ENCODE measurements at places on chromosomes 11 and 22.

DNA sequence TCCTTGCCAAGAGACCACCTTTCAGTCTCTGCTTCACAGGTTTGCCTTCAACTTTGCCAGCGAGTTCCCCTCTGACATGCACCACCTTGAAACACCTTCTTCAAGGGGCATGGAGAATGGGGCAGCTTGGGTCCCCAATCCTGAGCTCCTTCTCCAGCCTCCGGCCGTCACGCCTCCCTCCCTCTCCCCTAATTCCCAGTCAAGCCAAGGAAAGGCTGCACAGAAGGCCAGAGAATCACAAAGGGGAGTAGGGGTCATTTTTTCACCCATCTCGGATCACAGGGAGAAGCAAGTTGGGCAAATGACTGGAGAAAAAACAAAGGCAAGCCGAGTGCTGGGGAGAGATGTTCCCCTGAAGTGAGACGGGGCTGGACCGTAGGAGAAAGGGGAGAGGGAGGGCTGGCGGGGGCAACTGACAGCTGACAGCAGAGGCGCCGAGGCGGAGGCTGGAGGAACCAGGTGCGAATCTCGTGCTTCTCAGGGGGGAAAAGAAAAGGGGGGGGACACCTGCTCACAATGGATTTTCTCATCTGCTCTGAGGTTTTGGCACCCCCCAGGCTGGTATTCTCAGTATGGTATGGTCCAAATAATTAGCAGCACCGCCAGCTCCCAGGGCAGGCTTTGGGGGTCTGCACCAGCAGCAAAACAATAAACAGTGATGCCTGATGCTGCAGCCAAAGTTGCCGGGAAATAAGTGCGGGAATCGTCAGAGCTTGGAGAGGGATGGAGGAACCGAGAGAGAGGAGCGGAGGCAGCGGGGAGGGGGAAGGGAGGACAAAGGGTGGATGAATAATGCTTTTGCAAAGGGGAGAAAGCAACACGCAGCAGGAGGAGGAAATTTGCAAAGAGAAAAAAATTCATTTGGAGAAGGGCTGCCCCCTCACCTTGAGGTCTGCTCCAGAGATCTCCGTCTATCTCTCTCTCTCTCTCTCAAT, 644 bp downstream of the YPEL4 start:
- DNase-seq = peak; percentile 42

DNA sequence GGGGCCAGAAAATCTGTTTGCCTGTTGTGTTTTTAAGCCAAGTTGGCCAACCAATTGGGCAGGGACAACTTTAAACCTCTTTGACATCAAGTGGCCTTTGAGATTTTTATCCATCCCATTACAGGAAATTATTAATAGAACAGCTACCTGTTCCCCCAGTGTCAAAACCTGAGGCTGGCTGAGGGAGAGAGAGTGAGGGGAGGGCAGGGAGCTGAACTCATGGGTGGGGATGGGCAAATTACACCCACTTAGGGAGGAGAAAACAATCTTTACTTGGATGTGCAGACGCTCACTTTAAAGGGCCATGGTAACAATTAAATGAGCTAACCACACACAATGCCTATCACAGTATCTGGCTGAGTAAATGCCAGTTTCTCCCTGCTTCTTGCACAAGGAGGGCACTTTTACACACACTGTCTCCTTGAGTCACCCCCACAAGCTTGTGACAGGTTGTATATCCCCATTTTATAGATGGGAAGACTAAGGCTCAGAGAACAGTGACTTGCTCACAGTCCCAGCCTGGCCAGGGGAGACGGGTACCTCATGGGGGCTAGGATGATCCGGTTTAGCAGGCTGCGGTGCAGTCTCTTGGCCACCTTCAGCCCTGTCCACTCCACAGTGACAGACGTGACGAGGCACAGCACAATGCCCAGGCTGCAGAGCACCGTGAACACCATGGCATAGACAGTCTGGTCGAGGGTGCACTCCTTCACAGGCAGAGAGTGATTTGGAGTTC, 17.8 kb upstream of the KCNJ11 start:
- DNase-seq = no peak

DNA sequence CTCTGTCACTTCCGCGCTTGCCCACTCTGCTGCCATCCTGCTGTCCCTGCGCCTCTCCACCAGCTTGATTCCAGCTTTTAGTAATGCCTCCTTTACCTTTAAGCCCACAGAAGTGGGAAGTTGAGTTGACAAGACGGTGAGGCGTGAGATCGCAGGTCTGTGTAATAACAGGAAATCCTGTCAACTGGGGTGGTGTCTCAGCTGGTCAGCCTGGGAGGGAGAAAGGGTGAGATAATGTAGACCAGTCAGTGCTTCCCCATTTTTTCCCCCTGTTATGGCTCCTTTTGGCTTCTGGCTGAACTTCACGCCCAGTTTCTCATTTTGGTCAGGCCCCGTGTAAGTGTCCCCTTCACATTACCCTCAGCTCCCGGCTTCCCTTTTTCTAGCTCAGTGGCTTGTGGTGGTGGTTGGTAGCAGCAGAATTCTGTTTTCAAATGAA, 98.9 kb downstream of the TRAF6 start:
- DNase-seq = no peak

DNA sequence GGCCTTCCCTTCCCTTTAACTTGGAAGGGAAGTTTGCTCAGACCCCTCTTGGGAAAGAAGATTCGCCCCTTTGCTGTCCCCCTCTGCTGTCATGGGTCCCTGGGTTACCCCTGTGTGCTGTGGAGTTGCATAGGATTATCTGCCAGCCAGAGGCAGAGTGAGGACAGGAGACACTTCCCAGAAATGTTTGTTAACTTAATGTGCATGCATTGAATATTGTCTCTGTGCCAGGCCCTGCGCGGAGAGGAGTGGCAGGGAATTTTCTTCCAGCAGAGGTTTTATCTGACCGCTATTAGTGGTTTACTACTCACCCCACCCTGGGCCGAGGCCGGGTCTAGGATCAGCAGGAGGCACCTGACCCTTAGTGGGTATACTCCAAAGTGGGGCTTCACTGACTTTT, 894.8 kb downstream of the TBC1D22A start:
- no peak for DNase-seq

- peak; percentile 15 for DNase-seq
These were observed 158.4 kb downstream of the LRRC4C start for GRCh38 chr11:41301023-41301422.

GRCh38 chr11:422249-422656, 7.5 kb upstream of the SIGIRR start:
- DNase-seq = no peak

DNA sequence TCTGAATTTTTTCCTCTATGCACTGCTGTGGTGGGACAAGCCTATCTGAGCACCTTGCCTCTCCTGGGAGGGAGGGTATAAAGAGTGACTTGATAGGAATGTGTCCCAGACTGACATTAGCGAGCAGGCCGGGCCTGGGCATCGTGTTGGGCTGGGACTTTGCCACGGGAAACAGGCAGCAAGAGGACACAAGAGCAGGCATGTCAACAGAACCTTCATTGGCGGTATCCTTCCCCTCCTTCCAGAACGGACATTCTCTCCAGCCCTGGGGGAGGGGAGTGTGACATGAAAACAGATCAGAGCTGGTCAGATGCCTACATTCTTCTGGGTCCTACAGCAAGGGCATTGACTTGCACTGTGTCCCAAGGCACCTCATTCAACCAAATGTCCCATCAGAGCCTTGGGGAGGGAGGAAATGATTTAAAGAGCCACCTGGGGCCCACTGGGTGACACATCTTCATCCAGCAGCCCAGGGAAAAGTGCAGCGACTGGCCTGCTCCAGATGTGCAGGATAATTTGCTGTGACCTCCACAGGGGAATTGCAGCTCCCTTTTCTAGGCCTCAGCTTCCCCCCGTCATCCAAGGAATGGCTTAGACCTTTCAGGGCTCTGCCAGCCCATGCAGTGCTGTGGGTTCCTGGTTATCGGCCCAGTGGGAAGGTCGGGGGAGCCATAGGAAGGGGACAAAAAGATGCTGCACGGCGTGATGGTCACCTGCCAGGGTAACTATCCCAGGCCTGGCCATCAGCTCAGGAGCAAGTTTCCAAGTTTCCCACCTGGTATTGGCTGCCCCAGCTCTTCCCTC, 21.8 kb upstream of the UVRAG start:
- no peak for DNase-seq

DNA sequence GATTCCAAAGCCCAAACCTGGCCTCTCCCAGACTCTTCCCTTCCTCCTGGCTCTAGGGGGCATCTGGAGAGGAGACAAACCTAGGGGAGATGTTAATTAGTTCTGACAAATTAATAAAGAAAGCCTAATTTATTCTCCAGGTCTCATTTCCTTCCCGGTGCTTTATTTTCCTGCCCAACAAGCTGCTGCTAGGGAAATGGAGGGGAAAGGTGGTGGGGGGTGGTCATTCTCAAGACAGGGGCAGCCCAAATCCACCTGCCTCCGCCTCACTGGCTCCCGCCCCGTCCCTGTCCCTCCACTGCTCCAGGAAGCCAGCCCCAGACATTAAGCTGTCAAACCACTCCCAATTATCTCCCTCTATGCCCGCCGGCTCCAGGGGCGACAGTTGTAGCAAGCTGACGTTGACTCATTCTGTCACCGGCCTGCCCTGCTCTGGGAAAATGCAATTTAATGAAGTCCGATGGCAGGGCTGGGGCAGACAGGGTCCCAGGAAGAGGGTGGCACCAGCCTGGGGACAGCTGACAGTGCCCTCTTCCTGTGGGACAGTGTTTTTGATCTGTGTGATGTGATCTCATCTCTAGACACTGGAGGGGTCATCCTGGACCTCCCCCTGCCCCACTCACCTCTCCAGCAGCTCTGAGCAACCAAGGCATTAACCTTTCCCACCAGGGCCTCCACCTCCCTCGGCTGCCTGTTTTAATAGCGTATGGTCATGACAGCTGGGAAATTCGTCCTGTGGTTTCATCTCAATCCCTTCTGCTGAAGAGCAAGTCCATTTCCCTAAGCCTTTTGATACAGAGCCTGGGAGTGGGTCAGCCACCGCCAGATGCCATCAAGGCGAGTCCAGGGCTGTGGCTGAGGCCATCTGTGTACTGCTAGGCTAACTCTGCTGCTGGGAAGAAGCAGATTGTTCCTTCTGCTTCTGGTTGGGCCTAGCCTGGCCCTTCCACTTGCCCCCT, 27.1 kb downstream of the NECTIN1 start:
- DNase-seq = peak; percentile 69

DNA sequence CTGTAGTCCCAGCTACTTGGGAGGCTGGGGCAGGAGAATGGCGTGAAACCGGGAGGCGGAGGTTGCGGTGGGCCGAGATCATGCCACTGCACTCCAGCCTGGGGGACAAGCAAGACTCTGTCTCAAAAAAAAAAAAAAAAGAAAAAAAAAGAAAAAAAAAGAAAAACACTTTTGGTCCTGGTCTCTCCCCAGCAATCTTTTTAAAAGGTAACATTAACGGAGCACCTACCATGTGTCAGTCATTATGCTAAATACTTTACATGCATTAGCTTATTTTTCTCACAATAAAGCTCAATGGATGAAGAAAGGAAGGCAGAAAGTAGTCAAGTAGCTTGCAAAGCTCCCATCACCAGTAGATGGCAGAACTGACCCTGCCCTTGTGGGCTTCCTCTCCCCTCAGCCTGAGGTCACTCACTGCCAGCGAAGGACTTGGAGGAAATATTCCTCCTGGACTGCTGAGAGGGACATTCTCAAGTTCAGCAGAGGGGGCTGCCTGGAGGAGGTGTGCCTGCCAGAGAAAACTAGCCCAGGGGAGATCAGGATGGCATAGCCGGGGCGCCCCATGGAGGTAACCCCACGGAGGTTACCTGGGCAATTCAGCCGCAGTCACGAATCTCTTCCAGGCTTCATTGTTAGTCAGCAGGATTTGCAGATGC, 15.5 kb downstream of the APOL3 start:
- DNase-seq = peak; percentile 77

- DNase-seq = no peak
These were observed 79.5 kb upstream of the ZBED5 start for GRCh38 chr11:10937385-10937771.

Data from M059J (cell line).